ENCODE measurements at places on chromosomes 2 and 18. TPM values are rescaled to one million over a fixed set of nuclear protein-coding genes. Genes with fewer than 3 reads are reported as not detected.

DUSP19 gene
- 6.4 TPM for polyA plus RNA-seq

ELOA2 gene
- polyA plus RNA-seq = not detected

ZNF532 gene
- 86.6 TPM for polyA plus RNA-seq

REG3A gene
- polyA plus RNA-seq = not detected

ZSWIM2 gene
- not detected for polyA plus RNA-seq
